ENCODE measurements at places on chromosomes 12 and 14.

DNA sequence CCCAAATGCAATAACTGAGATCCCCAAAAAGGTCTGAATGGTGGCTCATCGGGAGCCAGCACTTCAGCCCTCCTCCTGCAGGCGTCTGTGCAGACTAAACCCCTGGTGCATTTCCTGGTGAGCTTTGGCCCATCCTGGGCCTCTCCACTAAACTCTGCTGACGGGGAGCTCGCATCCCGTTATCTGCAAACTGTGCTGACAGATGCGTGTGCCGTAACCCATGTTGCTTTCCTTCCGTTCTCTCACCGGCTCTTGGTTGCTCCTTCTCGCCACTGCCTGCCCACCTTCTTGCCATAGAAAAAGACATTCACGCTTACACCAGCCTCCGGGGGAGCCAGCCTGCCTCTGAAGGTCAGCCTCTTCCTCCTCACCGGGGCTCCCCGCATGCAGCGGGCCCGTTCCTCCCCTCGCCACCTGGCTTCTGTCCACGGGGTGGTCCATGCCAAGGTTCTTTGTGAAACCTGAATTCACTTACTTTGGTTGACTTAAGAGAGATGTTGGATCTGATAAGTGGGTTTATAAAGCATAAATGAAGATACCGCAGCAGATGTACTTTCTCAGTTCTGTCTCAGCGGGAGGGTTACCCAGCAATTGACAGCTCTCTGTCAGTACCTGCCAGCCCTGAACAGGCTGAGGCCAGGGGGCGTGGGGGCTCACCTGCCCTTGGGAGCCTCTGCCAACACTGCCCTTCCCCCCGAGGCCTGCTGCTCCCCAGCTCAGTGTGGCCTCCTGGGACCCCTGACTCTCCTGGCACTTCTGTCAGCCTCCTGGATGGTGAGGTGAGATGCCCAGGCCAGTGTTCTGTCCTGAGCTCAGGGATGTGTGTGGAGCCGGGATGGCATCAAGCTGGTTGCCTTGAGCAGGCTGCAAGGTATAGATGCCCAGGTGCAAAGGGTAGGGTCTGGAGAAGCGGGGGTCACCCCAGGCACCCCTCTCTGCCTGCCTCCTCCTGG, 14.2 kb downstream of the ZFYVE21 start:
- no peak for DNase-seq

- peak; percentile 15 for DNase-seq
Measured at GRCh38 chr12:128259556-128260070, 7.4 kb upstream of the TMEM132C start.

GRCh38 chr14:31071151-31071550, 45.0 kb upstream of the STRN3 start:
- no peak for DNase-seq

DNA sequence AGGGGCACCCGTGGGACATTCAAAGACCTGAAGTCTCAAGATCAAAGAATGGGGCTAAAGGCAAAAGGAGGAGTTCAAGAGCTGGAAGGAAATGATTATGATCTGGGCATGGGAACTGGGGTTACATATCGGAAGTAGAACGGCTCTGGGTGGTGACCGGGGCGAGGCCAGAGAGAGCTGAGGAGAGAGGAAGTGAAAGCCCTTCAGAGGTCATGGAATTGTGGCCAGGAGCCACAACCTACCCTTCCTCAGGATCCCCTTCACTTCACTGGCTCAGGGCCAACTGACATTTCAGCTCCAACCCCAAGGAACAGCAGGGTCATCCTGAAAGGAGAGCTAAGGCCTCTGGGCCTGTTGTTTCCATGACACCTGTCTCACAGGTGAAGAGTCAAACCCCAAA, 57.8 kb downstream of the GALNT16 start:
- no peak for DNase-seq

GRCh38 chr14:87522575-87522974, 470.4 kb downstream of the GALC start:
- no peak for DNase-seq

DNA sequence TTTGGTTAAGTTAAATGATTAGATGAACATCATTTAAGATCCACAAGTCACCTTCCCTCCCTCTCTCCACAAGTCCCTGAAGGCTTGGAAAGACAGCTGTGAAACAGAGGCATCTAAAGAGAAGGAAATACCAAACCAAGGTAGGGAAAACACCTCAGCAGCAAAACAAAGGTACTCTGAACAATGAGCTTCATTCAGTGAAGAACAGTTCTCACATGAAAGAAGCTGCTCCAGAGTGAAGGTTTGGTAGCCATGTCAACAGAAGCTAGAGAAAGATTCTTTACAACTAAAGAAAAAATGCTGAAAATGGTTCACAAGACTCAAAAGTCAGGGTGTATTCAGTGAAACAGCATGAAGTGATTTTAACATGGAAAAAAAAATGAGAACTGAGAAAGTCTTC, 69.4 kb downstream of the FGD6 start:
- no peak for DNase-seq

DNA sequence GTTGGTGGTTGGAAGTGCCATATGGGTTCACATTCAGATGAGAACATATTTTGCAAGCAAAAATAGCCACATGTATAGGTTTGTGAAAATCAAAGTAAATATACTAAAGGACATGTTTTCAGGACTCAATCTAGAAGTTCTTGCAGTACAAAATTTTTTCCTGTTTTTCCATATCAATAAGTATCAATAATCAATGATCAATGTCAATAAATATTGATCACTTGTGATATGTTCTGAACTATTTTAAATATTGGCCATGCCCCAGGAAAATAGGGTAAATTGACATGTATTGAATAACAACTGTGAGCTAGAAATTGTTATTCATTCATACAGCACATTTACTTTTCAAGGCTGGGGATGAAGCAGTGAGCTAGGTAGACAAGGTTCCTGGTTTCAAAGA, 24.3 kb downstream of the ALG10 start:
- no peak for DNase-seq

DNA sequence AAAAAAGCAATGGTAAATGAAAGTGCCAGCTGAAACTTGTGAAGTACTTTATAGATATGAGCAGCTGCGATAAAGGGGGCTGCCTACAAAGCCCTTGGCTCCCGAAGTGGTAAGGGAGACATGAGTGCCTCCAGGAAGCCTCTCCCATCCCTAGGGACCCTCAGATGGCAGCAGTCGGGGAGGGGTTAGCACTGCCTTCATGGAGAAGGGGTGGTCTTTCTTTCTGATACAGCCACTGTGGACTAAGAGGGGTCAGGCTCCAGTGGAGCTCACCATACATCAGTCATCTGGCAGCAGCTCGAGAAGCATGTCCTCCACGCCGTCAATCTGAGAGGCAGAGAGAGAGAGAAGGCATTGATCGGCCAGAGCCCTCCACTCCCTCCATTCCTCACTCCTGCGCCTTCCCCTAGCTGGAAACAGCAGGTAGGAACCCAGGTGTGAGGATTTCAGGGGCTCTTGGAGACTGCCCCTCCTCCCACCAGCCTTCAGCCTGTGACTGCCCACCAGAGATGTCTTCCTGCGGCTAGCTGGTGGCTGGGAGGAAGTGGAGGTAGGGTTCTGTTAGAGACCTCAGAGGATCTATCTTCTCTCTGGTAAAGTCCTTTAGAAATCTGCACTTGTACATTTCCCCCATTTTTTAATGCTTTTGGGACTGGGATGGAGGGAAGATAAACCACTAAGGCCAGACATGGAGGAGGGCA, 2.3 kb downstream of the TCL1A start:
- DNase-seq = peak; percentile 55

DNA sequence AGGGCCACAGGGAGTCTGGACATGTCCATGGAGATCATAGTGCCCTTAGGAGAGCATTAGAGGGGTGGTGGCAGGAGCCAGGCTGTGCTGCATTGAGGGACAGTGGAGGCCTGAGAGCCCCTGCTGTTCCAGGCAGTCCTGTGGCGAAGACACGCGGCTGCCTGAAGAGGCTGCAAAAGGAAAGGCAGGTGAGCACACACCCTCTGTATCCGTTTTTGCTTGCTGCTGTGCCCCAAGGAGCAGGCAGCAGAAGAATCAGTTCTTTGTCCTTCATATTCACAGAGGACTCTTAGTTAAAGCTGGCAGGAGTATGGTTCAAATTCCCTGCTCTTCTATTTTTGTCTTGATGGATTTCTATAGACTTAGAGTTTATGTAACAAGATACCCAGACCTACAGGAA, 4.5 kb downstream of the SLC35E3 start:
- no peak for DNase-seq

DNA sequence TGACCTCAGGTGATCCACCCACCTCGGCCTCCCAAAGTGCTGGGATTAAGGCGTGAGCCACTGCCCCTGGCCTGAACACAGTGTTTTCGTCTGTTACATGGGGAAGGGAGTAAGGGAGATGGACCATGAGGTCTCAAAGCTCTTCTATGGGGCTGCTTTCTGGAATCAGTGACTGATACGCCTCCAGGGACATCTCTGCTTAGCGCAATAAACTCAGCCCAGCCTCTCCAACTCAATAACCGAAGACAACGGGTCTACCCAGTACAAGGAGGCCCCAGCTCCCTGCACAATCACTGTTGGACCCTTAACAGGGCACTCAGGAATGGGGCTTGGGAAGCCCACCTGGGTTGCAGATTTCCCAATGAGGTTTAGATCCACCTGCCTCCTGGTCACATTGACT, 42.6 kb upstream of the CHGA start:
- DNase-seq = no peak

DNA sequence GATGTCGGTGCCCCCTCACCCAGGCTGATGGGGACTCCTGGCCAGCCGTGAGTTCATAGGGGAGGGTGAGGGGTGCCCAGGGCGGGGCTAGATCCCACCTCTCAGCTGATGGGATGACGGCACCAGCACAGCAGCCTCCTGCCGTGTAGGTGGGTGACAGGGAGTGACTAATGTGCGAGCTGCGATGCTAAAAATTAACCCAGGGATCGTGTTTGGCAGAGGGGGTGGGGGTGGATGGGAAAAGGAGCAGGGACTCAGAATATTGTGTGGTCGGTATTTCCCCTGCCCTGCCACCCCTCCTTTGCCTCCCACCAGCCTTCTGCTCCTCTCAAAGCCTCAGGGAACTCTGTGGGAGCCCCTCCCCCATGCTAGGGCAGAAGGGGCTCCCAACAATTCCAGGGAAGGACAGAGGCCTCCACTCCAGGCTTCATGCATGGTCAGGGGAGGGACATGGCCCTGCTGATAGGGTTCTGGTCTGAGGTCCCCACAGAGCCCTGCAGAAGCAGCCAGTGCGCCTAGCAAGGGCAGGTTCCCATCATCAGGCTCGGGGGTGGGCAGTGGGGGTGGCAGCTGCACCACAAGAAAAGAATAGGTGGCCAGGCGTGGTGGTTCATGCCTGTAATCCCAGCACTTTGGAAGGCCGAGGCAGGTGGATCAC, 12.5 kb downstream of the TAMALIN start:
- DNase-seq = no peak

DNA sequence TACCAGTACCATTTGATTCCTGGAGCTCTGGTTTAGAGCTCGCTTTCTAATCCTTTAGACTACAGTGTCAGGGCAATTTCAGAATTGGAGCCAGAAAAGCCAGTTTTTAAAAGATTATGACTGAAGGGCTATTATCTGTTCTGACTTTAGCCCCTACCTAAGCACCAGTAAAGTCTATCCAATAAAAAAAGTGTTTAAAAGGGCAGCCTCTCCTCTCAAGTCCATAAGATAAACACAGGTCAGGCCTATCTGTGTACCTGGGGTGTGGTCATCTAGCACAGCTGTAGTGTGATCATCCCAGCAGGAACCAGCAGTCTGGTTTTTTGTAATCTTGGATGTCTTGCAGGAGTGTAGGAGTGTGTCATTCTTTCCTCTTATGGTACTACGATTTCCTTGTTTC, 6.6 kb downstream of the APPL2 start:
- no peak for DNase-seq

GRCh38 chr14:99093532-99094517, 178.2 kb downstream of the BCL11B start:
- no peak for DNase-seq

GRCh38 chr12:59046763-59047534, 126.6 kb upstream of the LRIG3 start:
- no peak for DNase-seq

DNA sequence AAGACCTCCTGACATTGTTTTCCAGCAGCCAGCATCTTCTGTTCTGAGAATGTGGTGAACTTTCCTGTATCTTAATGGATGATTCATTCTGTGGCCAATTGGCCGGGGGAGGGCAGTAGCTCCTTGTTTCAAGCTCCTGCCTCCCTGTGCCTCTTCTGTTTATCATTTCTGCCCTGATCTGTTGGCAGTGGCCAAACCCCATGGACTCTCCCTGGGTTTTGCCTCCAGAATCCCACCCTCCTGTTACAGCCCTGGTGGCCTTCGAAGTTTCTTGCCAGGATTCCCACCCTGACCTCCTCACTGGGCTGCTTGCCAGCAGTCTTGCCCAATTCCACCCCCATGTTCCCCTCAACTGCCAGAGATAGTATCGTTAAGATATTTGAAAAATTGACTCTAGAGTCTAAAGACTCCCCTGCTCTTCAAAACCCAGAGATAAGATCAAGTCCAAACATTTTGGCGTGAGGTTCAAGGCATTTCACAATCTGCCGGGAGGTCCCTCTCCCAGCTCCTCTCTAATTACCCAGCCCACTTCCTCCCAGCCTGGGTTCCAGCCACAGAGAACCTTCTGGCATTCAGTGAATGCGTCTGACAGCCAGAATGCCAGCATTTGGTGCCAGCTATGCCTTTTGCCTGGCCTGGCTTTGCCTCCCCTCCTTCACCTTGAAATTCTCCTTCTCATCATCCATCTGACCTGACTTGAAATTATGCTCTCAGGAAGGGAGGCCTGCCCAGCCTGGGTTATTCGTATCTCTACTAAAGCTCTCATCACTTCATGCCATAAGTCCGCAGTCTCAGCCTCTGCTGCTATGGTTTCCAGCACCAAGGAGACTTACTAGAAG, 37.7 kb upstream of the TXNRD1 start:
- no peak for DNase-seq

GRCh38 chr12:67826148-67826547, 163.1 kb upstream of the IFNG-AS1 start:
- DNase-seq = no peak

GRCh38 chr14:69818758-69819191, 21.7 kb upstream of the SLC10A1 start:
- DNase-seq = peak; percentile 80

GRCh38 chr12:120583478-120584030, 2.4 kb upstream of the POP5 start:
- DNase-seq = peak; percentile 88

Measured in B cell (primary cell).